Thyroid gland (tissue), 4 donors: ENCODE measurements at places on chromosomes 2 and 18. TPM values are rescaled to one million over a fixed set of nuclear protein-coding genes. Genes with fewer than 3 reads are reported as not detected.

The LIPT1 gene
- total RNA-seq: 15.5 TPM

The ARHGEF4 gene
- total RNA-seq: 24.3 TPM

The RUFY4 gene
- not detected for total RNA-seq

The CYP27A1 gene
- total RNA-seq: 14.9 TPM

The FSHR gene
- not detected for total RNA-seq
